Activated naive CD4-positive, alpha-beta T cell treated with Interleukin-2 at 50 U/mL for 16 hours (primary cell): ENCODE measurements at places on chromosomes 4 and X.

DNA sequence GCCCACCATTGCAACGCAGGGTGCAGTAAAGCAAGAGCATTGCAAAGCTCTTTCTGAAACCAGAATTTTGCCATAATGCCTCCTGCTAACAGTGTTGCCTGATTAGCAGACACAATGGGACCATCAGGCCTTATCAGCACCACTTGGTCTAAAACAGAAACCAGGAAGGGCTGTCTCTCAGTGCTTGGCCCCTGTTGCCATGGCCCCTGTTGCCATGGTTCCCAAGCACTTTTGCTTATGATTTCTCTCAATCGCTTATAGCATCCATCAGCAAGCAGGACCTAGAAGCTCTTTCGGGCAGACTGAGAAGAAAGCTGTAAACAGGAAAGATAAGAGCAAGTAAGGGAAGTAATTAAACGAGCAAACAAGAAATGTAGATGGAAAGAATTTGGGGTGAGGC lies 36.8 kb downstream of the RTL5 start:
- peak; percentile 68 for DNase-seq

- DNase-seq = no peak
Observed at GRCh38 chrX:6238576-6238975, 9.9 kb upstream of the NLGN4X start.

DNA sequence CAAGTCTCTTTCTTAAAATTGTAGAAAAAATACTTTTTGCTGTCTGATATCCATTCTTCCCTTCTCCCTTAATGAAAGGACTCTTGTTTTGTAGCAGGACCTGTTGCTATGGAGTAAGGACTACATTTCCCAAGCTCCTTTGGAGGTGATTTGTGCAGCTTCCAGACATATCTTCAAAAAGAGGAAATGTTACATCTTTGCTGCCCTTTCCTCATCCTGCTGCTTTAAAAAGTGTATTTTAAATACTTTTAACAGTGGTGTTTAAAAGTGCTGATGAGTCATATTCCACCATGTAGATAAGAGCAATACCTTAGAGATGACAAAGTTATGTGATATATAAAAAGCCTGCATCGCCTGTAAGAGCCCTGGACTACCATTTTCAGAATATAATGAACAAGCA lies 98.7 kb downstream of the CFAP299 start:
- no peak for DNase-seq

DNA sequence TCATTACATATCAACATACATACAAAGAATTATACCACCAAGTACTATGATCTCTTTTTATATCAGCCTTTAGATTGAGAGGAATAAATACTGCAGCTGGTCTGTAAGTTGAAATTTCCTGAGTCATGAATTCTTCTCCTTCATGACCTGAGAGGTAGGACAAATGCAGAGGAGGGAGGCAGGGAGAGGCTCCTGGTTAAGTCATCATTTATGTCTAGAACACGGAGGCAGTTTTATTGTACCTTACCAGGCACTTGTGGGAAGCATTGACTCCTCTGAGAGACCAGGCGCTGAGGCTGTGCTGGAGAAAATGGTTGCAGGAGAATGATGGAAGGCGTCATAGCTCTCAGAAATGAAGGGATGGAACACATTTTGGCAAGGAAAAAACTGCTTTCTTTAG lies 12.5 kb upstream of the CASK start:
- no peak for DNase-seq

DNA sequence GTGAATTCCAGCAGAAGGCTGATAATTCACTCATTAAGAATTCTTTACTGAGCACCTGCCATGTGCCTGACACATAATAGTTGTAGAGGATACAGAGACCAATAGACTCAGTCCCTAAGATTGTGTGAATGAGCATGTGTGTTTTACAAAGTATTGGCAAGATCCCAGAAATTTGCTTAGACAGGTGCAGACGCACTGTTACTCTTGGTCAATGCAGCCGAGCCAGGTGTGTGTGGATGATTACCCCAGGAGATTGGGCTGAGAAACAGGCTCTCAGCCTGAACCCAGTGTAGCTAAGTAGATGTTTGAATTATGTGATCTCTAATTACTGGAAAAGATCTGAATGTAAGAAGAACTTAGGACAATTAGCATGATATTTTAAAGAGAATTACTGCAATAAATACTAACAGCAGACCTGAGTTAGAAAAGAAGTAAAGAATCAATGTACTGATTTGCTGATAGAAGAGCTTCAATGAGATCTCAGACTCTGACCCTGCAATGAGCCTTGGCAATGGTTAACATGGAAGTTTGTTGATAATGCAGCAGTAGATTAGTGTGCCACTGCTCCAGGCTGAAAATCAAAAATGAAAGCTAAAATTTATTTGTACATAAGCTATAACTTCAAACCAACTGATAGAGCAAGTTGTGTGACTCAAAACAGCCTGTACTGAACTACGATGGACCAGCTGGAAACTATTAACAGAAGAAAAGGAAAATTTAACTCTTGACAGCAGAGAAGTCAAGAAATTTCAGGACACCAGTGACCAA lies 32.2 kb upstream of the NDST4 start:
- DNase-seq = no peak

DNA sequence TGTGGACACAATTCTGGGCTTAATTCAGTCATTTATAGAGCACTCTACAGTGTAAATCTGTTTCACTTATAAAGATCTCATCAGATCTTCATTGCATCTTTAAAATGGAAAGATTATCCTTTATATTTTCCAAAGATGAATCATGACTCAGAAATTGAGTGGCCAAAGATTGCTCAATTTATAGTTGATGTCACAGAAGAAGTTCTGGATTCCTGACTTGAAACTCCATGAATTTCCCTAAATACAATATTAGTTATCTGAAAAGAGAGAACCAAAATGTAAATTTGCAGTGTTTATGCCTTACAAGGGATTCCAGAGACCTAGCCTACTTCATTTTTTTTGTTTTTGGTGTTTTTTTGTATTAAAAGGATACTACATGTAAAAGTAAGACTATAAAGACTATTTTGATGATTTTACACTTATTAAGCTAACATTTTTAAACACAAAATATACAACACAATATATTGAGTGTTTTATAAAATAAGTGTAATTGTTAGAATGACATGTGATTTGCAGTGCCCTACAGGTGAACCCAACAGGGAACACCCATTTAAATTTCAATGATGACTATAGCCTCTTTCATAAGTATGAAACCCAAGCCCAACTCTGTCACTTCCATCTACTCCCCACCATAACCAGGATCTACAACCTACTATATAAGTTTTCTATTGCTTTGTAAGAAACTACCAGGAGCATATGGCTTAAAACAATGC lies 183.5 kb downstream of the PCDH7 start:
- no peak for DNase-seq

DNA sequence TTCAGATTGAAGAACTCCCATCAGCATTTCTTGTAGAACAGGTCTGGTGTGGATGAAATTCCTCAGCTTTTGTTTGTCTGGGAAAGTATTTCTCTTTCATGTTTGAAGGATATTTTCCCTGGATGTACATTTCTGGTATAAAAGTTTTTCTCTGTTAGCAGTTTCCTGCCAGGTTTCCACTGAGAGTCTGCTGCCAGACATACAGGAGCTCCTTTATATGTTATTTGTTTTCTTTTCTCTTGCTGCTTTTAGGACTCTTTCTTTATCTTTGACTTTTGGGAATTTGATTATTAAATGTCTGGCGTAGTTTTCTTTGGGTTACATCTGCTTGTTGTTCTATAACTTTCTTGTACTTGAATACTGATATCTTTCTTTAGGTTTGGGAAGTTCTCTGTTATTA lies 486.5 kb downstream of the ARAP2 start:
- DNase-seq = no peak

- DNase-seq = no peak
Observed at GRCh38 chr4:82367438-82368097, 6.2 kb downstream of the HNRNPD start.

DNA sequence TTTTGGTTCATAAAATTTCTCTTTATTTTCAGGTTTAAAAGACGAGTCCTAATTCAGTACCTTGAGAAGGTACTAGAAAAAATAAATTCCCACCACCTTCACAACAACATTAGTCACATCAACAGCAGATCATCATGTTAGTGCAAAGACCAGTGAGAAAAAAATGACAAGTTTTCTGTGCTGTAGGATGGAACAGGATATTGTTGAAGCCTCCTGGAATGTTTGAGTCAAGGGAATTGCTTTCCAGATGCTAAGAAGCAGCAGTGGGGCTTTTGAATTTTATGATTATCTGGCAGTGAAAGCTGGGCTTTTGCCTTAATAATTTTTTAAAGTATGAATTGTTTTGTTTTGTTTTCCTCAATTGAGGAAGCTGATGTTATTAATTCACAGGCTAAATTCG lies 61.0 kb downstream of the INTS6L start:
- no peak for DNase-seq

- no peak for DNase-seq
Observed at GRCh38 chr4:38101563-38101962, 141.4 kb downstream of the PTTG2 start.

- no peak for DNase-seq
Observed at GRCh38 chr4:7713757-7714156, 225.9 kb downstream of the AFAP1 start.

GRCh38 chr4:87057835-87058355 lies 123.1 kb downstream of the AFF1 start:
- DNase-seq = no peak

DNA sequence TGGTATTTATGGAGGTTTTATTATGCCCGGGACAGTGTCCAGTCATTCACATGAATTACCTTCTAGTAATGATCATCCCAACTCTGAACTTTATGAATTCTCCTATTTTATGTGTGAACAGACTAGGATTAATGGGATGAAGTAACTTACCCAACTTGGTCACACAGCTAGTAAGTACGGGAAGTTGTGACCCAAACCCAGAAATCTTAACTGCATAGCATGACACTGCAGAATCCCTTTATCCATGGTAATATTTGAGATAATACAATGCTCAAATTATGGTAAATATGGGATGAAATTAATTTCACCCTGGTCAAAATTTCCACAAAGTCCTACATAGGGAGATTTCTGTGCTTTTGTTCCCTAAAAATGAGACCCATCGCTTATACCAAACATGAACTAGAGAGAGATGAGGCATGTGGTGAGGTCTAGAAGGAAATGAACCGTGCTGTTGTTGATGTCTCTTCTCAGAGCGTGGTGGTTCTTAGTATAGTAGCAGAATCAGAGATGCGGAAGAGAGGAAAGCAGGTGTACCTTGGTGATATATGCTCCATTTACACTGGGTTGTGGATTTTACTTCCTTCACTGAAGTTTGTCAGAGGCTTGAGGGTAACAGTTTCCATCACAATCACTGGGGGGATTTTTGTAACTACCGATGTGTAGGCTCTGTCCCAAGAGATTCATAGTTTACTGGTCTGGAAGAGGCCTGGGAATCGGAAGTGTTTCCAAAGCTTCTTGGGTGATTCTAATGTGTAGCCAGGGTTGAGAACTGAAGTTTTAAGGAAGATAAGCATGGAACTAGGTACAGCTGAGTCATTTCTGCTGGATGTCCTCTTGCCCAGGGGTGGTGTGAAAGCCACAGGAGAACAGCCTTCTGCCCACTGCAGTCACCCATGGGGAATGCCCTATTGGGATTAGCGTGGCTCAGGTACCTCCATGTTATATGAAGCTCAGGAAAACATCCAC lies 30.2 kb upstream of the FAM9C start:
- DNase-seq = no peak

- DNase-seq = no peak
Observed at GRCh38 chr4:127586922-127587571, 45.7 kb upstream of the INTU start.

DNA sequence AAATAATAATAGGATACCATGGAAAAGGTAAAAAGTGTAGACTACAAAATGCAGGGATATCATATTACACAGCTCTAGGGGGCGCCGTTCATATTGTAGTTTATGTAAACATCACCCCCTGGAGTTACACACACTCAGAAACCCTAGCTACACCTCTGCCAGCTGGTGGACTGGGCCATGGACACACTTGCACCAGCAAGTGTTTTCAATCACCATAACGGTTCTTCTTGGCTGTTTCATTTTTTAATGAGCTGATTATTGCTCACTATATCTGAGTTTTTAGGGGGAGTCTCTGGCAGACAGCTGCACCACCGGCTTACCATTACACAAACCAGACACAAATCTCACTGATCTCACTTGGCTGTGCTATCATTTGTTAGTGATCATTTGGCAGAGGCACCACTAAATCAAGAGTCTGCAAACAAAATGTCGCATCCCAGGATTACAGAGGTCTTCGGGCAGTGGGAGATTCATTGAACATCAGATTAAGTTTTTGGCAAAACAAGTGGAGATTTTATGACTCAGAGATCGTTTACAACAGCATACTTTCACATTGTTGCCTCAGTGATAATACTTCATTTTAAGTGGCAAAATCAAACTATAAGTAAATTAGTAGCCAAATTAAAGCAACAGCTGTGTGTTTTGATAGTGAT lies 185.7 kb downstream of the UNC5C start:
- DNase-seq = no peak

- no peak for DNase-seq
Observed at GRCh38 chr4:114783215-114783595, 184.6 kb downstream of the UGT8 start.

- no peak for DNase-seq
Observed at GRCh38 chrX:138008281-138008680, 442.4 kb downstream of the ZIC3 start.

DNA sequence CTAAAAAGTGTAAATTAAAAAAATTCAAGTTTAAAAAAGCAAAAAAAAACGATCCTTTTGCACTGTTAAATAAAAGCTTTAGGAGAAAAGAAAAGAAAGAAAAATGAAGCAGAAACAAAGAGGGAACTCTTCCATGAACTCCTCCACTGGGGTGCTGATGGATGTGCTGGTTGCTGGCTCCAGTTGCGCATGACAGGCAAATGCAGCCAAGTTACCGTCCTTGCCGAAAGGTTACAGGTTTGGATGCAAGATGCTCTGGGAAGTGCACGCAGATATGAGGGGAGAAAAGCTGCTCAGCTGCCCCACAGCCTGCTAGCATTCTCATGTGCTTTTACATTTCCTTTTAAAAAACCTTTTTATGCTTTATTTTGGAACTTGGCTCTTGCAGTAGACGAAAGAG lies 58.5 kb downstream of the HADH start:
- DNase-seq = no peak

DNA sequence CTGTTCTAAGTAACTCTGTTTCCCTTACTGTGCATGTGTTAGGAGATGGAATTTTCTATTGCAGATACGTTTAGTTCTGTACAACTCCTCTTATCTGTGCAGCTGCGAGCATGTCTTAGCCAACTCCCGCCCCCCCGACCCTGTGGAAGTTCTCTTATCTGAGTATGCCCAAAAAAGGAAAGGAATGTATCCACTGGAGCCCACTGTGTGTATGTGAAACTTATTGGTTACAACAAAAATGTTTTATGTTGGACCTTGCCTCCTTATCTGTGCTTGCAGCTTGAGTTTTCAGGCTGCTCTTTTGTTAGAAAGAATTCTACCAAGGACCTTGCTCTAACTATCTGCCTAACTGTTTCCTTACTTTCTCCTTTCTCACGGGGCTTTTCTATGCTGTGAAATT lies 24.2 kb upstream of the DCAF8L2 start:
- no peak for DNase-seq

- DNase-seq = no peak
Observed at GRCh38 chr4:184318852-184319251, 101.2 kb upstream of the ENPP6 start.

- DNase-seq = no peak
Observed at GRCh38 chr4:146333895-146334262, 119.5 kb downstream of the REELD1 start.
